ENCODE measurements at places on chromosomes 3 and 15.

- no peak for DNase-seq
Observed at GRCh38 chr15:71393383-71393782, 278.1 kb downstream of the THSD4 start.

DNA sequence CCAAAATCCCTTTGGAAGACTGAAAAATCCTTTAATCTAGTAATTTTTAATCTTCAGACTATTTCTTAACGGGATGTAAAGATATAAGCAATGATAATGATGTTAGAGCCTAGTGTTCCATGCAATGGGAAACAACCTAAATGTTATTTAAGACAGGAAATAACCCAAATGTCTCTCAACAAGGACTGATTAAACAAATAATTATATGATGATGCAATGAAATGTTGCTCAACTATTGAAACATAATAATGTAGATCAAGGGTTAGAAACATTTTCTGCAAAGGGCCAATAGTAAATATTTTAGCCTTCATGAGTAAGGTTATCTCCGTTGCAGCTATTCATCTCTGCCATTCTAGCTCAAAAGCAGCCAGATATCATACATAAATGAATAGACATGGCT lies 275.4 kb downstream of the NEK10 start:
- no peak for DNase-seq

DNA sequence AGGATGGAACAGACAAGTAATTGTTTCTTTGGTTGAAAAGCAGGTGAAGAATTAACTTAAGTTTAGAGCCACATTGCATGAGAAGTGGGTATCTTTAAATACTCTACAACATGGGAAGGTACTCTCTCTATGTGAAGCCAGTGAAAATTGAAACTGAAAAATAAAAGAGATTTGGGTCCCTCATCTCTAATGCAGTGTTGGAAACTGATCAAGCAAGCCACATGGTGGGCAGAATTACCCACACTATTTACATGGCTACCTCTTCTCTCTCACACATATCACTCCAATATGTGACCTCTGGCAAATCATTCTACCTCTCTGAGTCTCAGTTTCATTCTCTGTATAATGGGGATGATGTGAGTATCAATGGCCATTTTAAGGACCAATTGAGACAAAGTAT lies 339.0 kb downstream of the IL5RA start:
- no peak for DNase-seq

DNA sequence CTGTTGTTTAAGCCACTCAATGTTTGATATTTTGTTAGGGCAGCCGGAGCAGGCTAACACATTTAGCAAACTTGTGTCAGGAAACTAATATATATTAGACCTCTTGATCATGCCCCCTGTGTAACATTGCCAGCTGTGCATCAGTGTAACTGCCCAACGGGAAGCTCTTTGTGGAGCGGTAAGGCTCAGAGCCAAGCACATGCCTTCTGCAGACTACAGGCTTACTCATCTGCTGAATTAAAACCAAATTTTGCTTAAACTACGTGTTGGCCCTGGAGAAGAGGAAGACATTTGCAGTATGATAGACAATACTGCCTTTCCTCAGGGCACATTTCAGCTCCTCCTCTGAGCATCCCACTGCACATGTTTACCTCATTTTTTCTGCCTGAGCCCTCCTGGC lies 50.5 kb upstream of the KCNMB2 start:
- DNase-seq = no peak

DNA sequence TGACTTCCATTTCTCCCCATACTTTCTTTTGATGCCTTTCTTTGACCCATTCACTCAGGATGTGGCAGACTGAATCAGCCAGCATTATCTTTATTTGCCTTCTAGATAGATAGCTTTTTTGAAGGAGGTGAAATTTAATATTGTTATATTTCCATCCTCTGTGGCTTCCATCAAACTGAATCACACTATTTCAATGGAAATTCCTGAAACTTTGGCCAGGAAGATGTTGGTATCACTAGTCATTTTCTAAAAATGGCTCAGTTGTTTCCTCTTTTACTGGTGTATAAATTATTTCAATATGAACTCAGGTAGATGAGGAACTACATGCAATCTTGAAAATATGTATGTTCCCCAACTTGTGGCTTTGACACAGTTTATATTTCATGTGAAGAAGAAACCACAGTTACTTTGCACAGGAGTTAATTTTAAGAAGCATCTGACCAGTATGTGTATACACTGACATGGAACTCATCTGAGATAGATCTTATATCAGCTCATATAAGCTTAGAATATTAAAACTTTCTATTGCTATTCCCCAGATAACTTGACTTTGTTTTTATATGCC lies 248.3 kb downstream of the CGGBP1 start:
- DNase-seq = no peak

- no peak for DNase-seq
Observed at GRCh38 chr3:71655061-71655460, 70.1 kb downstream of the EIF4E3 start.

GRCh38 chr3:132554437-132554836 lies 42.6 kb upstream of the ACKR4 start:
- DNase-seq = no peak

DNA sequence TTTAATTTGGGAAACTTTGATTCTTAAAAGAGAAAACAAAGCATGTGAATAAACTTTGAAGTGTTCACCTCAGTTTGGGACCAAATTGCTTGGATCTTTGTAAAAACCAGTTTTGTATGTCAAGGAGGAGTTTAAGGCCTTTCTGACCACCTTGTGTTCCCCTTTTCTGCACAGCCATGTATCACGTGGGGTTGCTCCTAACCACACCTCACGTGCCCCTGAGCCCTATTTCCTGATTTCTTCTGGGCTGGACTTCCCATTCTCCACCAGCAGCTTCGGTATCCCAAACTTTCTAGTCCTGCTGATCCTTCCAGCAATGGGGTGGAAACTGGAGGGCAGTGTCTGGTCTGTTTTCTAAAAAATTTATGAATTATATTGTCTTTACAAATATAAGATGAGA lies 76.4 kb upstream of the STT3B start:
- no peak for DNase-seq
